Naive thymus-derived CD4-positive, alpha-beta T cell (primary cell): ENCODE measurements at places on chromosomes 5 and 9. TPM values are rescaled to one million over a fixed set of nuclear protein-coding genes. Genes with fewer than 3 reads are reported as not detected.
A peak's percentile ranks its signal among the peaks of the same experiment; 100 is the strongest.

DNA sequence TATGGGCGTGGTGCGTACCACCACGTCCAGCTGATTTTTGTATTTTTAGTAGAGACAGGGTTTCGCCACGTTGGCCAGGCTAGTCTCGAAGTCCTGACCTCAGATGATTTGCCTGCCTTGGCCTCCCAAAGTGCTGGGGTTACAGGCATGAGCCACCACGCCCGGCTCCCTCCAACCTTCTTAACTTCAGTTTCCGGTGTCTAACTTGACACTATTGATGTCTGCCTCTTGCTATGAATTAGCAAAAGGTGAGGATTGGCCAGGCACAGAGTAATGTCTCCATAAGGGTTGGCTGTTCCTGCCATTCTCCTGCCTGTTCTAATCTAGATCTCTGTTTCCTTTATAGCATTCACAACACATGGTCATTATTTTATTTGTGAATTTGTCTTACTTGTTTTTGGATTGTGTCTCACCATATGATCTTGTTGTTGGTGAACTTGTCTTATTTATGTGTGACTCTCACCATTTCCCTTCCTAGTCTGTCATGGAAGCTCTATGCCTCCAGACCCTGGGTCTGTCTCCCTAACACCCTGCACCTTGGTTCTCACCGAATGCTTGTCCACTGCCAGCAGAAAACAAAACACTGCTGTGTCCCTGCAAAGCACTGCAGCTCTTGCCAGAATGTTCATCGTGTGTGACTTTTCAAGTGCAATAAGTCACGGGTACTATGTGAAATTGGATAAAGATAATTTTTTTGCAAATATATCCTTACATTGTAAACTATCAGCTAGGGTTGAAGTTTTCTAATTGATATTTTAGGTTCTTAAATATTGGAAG lies 26.0 kb downstream of the BASP1 start:
- H3K27me3 ChIP-seq: no peaks in the 10 kb centered on the region
- no peak overlapping the region for H3K27ac ChIP-seq
- no peaks in the 10 kb centered on the region for H3K36me3 ChIP-seq
- DNase-seq: no peak
- no peaks in the 10 kb centered on the region for H3K4me1 ChIP-seq

GRCh38 chr9:112542593-112543292 lies 56.1 kb downstream of the KIAA1958 start:
- H3K36me3 ChIP-seq: no peaks in the 10 kb centered on the region
- DNase-seq: no peak
- peaks cover 4% of the 10 kb centered on the region for H3K4me1 ChIP-seq
- no peak overlapping the region for H3K4me3 ChIP-seq

PPP3R2 gene
- total RNA-seq: not detected

SLC4A9 gene
- 0.96 TPM for total RNA-seq

DNA sequence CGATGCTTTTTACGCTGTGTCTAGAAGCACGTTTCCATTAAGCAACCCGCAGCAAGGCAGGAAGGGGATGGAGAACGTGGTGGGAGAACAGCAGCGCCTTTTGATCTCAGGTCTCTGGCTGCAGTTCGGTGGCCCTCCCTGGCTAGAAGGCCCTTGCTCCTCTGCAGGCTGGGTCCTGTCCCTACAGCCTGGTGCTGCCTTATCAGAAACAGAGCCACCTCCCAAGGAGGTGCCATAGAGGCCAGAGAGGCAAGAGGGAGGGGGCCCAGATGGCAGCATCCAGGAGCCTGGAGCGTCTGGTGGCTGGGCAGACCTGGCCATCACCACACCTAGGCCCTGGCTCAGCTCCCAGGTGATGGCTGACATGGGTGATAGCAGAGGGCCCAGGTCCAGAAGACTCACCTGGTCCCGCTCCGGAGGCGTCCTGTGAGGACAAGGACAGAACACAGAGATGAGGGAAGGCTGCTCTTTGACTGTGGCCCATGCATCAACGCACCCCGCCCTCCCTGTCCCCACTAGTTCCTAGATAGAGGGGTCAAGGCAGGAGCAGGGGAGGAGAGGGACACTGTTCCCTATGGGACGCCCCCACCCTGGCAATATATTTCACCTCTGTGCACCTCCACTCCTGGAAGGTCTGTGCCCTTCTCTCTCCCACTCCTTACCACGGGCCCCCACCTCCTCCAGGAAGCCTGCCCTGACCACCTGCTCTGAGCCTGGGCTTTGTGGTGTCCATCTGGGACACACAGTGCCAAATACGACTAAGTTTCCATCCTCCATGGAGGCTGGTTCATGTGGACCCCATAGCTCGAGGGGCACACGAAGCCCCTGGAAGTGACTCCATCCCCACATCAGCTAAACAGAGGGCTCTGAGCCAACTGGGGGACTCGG lies 41.6 kb upstream of the SARDH start:
- DNase-seq: no peak
- H3K27me3 ChIP-seq: no peaks in the 10 kb centered on the region
- H3K4me3 ChIP-seq: no peak overlapping the region
- H3K4me1 ChIP-seq: no peaks in the 10 kb centered on the region
- no peaks in the 10 kb centered on the region for H3K36me3 ChIP-seq

- H3K4me1 ChIP-seq: no peaks in the 10 kb centered on the region
- no peak for DNase-seq
- H3K27ac ChIP-seq: no peak overlapping the region
- H3K4me3 ChIP-seq: no peak overlapping the region
- H3K36me3 ChIP-seq: no peaks in the 10 kb centered on the region
Measured at GRCh38 chr5:20445326-20445860, 457.4 kb upstream of the CDH18 start.

ARL10 gene
- total RNA-seq: 15.9 TPM

IFNA2 gene
- not detected in 2 replicates for total RNA-seq

GRCh38 chr5:81949462-81949861 lies 22.4 kb upstream of the ATG10 start:
- H3K4me1 ChIP-seq: no peaks in the 10 kb centered on the region
- H3K27ac ChIP-seq: no peak overlapping the region
- DNase-seq: no peak
- H3K4me3 ChIP-seq: no peak overlapping the region
- no peaks in the 10 kb centered on the region for H3K27me3 ChIP-seq

GRCh38 chr5:148739524-148739923 lies 85.2 kb upstream of the HTR4 start:
- DNase-seq: no peak
- no peaks in the 10 kb centered on the region for H3K27me3 ChIP-seq
- H3K4me3 ChIP-seq: no peak overlapping the region
- no peaks in the 10 kb centered on the region for H3K36me3 ChIP-seq
- no peaks in the 10 kb centered on the region for H3K4me1 ChIP-seq
- no peak overlapping the region for H3K27ac ChIP-seq

GRCh38 chr5:36056422-36056821 lies 10.3 kb downstream of the UGT3A2 start:
- DNase-seq: no peak
- H3K4me3 ChIP-seq: no peak overlapping the region
- no peaks in the 10 kb centered on the region for H3K36me3 ChIP-seq
- no peaks in the 10 kb centered on the region for H3K4me1 ChIP-seq
- H3K27ac ChIP-seq: no peak overlapping the region
- no peaks in the 10 kb centered on the region for H3K27me3 ChIP-seq

DNA sequence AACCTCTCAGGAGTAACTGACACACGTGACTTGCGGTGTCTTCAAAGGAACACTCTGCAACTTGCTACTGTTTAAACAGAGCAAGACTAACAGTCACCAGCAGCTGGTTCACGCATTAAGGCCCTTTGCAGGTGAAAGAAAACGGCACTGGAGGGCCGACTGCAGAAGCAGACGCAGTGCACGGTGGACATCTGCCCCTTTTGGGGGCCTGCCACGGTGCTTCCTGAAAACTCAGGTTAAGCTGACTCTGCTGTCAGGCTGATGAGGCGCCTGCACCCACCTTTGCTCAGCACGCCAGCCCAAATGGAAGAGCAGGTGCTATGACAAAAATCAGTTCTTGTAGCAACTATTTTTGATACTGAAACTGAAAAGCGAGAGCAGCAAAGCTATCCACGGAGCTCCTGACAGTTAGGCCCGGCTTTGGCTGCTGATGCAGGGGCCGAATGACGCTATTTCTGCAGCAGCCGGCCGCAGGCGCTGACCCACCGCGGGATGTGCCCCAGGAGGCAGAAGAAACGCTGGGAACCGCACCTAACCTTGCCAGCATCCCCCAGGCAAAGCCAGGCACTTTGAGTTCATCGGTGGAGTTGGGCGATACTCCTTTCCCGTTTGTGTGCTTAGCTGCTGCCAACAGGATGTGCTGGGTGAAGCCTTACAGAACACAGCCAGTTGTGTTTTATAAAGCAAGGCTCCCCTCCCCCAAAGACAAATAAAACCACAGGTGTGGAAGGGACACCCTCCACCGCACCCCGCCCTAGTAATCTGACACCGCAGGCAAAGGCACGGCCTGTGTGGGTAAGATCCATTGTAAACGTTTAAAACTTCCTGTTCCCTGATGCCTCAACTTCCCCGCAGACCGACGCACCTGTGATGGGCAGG lies 21.1 kb upstream of the TERT start:
- peak; percentile 75 for DNase-seq
- H3K36me3 ChIP-seq: no peaks in the 10 kb centered on the region
- H3K4me1 ChIP-seq: peaks cover 39% of the 10 kb centered on the region
- no peaks in the 10 kb centered on the region for H3K27me3 ChIP-seq
- H3K27ac ChIP-seq: peak overlapping the region; percentile 66
- H3K4me3 ChIP-seq: peak overlapping the region; percentile 51

DNA sequence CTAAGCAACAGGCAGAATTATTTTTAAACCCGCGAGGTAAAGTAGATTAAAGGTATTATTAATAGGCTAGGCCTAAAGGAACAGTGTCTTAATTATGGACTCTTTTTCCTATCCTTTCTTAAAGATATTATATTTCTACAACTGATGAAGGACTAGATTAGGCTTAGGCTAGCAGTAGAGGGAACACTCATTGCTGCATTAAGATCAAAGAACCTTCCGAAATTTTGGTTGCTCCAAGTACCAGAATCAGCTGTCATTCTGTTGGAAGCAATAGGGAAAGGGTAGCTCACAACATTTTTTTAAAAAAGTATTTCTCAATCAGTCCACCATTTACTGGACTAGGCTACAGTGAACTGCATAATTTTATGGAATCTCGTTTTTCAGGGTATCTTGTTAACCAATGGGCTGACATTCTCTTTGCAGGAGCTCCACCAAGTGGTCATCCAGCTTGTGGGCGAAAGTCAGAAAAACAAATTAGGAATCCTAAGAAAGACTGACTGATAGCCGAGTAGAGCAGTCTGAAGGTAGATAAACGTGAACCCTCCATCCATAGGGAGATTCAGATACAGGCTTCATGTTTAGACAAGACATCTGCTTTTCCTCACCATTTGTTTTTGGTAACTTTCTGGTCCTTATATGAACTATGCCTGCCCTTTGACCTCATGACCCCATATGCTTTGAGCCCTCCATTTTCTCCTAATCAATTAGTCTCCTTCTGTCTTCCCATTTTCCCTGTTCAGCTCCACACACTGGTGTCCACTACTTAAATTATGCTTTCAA lies 103.6 kb upstream of the CHD1 start:
- H3K4me3 ChIP-seq: peak overlapping the region; percentile 43
- H3K27ac ChIP-seq: peak overlapping the region; percentile 70
- H3K4me1 ChIP-seq: peaks cover 30% of the 10 kb centered on the region
- H3K27me3 ChIP-seq: no peaks in the 10 kb centered on the region
- H3K36me3 ChIP-seq: no peaks in the 10 kb centered on the region

DNA sequence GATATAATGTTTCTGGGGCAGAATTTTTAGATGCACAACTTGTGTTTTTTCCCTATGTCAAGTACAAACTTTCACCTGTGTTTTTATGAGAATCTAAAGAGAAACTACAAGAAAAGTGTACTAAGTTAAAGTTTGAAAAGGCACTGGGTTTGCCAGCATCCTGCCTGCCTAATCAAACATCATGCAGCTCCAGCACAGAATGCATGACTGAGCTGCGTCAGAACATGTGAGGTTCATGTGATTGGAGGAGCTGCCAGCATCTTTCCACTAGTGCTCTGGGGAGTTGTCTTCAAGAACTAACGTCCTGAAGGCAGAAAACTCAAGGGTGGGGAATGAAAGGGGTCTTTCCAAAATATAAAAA lies 46.1 kb upstream of the RIC1 start:
- no peaks in the 10 kb centered on the region for H3K36me3 ChIP-seq
- H3K27me3 ChIP-seq: no peaks in the 10 kb centered on the region
- peaks cover 24% of the 10 kb centered on the region for H3K4me1 ChIP-seq
- no peak overlapping the region for H3K4me3 ChIP-seq
- peak overlapping the region; percentile 43 for H3K27ac ChIP-seq
- no peak for DNase-seq

GABRP gene
- not detected for total RNA-seq

GRCh38 chr5:156681265-156681664 lies 168.8 kb upstream of the PPP1R2B start:
- H3K4me1 ChIP-seq: no peaks in the 10 kb centered on the region
- no peak overlapping the region for H3K27ac ChIP-seq
- DNase-seq: no peak
- H3K27me3 ChIP-seq: no peaks in the 10 kb centered on the region
- no peak overlapping the region for H3K4me3 ChIP-seq

PRR16 gene
- total RNA-seq: not detected in 2 replicates

PRR7 gene
- total RNA-seq: 4.4 and 6.4 TPM in 2 replicates

C5orf52 gene
- 0.33 TPM in 1 of 2 replicates, not detected in the other for total RNA-seq

GDA gene
- total RNA-seq: not detected

LRRC19 gene
- total RNA-seq: not detected in 2 replicates

GRCh38 chr9:125540497-125540896 lies 166.5 kb downstream of the MAPKAP1 start:
- peaks cover 15% of the 10 kb centered on the region for H3K36me3 ChIP-seq
- no peak overlapping the region for H3K4me3 ChIP-seq
- no peaks in the 10 kb centered on the region for H3K4me1 ChIP-seq

ZBED3 gene
- total RNA-seq: 2.8 TPM

WNK2 gene
- total RNA-seq: 0.44 and 0.69 TPM in 2 replicates

RARS1 gene
- total RNA-seq: 81.3 and 84.2 TPM in 2 replicates

SMC5 gene
- 40.1 TPM for total RNA-seq

RASGRF2 gene
- total RNA-seq: 54.3 TPM

DNA sequence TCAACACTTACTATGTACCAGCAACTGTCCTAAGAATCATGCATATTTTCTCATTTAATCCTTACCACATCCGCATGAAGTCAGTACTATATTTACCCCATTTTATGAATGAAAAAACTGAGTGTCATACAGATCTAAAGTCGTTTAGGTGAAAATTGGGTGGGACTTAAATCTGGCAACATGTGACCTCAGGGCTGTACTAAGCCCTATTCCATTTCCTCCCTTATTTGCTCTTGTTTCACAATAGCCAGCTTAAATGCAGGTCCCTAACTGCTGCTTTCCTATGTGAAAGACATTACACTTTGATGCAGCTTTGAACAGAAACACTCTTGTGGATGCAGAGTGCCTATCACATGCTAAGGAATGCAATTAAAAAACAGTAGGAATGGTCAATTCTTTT lies 2.5 kb upstream of the RAB14 start:
- H3K27ac ChIP-seq: no peak overlapping the region
- H3K27me3 ChIP-seq: no peaks in the 10 kb centered on the region
- no peak overlapping the region for H3K4me3 ChIP-seq
- no peak for DNase-seq
- peaks cover 14% of the 10 kb centered on the region for H3K4me1 ChIP-seq

DNA sequence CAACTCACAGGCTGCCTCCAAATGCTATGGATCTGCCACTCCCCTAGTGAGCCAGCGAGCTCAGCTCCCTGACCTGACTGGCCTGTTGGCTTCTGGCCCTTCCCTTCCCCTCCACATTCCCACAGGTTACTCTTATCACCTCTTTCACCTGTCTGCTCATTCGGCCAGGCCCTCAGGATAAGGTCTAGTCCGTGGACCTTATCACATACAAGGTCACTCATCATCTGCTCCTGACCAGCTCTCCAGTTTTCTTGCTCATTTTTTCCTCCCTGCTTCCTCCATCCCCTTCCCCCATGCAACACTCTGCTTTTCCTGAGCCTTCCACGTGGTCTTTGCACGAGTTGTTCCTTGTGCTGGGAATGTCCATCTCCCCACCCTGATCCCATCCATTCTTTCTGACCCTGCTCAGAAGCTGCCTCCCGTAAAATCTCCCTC lies 25.9 kb upstream of the NDST1 start:
- DNase-seq: no peak
- no peaks in the 10 kb centered on the region for H3K27me3 ChIP-seq
- no peaks in the 10 kb centered on the region for H3K36me3 ChIP-seq
- H3K4me1 ChIP-seq: peaks cover 3% of the 10 kb centered on the region

SHISAL2B gene
- total RNA-seq: not detected
